GDM1 (cell line): ENCODE measurements at places on chromosomes 6 and 20.

DNA sequence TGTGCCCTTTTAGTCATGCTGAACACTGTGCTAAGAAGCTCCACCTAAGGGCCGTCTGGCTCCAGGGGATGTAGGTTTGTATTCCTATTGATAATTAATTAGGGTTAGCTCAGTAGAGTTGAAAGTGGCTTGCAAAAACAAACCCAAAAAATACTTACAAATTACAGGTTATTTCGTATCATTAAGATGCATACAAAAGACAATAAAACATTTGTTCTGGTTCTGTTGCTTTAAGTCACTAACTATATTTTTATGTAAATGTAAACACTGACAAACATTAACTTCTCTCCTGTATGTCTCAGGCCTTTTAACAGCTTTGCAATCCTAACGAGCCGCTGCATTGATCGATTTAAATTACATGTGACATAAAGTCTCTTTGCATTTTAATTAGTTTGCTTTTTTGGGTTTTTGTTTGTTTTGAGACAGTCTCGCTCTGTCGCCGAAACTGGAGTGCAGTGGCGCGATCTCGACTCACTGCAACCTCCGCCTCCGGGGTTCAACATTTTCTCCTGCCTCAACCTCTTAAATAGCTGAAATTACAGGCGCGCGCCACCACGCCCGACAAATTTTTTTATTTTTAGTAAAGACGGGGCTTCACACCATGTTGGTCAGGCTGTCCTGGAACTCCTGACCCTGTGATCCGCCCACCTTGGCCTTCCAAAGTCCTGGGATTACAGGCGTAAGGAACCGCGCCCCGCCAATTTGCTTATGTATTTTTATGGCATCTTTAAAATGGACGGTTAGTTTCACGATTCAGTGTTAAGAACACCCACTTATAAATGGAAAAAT is 110.9 kb downstream of the HFE start:
- DNase-seq, result peak; percentile 18

DNA sequence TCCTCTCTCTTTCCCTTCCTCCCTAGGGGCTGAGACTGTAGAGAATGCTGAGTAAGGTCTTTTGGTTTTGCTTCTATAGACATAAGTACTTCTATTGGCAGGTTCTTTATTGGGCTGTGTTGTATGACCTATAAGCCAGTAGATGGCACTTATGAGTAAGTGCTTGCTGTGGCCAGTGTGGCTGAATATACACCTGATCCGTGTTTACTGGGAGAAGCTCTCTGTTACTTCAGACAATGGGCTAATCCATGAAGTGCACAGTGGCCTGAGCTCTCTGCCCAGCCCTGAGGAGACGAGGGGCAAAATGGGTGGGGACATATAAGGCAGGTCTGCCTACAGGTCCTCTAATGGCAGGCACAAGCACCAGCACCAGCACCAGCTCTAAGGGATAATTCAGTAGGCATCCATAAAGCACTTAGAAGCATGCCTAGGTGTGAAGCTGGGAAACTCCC is 610.3 kb downstream of the RNF144B start:
- DNase-seq, result peak; percentile 20

DNA sequence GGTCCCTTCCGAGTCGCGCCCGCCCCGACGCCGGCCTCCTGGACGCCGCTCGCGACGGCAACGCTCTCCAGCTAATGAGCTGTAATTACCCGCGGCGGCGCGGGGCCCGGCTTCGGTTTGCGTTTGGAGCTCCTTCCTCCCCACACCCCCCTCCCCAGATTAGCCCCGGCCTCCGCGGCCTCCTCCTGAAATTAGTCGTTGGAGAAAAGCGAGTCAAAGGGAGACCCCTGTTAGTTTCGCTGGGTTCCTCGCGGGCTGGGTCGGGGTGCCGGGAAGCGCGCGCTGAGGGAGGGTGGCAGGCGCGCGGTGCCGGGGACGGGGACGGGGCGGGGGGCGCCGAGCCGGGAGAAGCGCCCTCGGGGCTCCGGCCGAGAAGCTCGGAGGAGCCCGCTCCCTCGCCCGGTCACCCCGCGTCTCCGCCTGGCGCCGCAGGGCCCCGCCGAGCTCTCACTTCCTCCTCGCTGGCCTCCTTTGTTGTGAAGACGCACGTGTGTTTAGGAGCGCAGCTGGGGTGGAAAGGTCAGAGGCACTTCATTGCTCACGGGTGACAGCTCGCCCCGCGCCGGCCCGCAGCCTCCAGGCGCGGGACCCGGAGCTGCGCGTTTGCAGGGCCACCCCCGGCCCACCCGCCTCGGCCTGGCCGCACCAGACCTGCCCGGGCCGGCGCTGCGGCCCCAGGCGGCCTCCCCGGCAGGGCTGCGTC is 4.9 kb downstream of the FOXC1 start:
- DNase-seq, result no peak

DNA sequence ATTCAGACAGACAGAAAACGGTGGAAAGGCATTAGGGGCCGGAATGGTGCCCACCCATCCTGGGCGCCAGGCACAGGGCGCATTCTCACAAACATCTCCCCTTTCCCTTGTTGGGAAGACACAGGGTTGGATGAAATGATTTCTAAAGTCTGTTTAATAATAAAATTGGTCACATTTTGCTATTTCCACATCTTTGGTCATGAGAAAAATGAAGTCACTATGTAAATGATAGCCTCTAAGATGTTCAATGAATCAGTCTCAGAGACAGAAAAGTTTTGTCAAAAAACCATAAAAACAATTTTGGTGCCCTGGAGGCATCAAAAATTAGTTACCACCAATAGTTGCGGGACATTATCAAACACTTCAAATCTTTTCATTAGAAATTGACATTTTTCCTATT is 40.7 kb downstream of the PRR18 start:
- no peak for DNase-seq

- no peak for DNase-seq
Observed at GRCh38 chr6:156780962-156781853, 4.0 kb downstream of the ARID1B start.

- no peak for DNase-seq
Observed at GRCh38 chr6:52395969-52396368, 24.2 kb upstream of the EFHC1 start.

GRCh38 chr6:104858642-104859041 is 1.1 kb downstream of the HACE1 start:
- DNase-seq, result no peak

GRCh38 chr6:18359237-18359885 is 27.8 kb upstream of the RNF144B start:
- DNase-seq, result no peak

- no peak for DNase-seq
Observed at GRCh38 chr20:62946918-62947317, 5.6 kb upstream of the SLC17A9 start.

DNA sequence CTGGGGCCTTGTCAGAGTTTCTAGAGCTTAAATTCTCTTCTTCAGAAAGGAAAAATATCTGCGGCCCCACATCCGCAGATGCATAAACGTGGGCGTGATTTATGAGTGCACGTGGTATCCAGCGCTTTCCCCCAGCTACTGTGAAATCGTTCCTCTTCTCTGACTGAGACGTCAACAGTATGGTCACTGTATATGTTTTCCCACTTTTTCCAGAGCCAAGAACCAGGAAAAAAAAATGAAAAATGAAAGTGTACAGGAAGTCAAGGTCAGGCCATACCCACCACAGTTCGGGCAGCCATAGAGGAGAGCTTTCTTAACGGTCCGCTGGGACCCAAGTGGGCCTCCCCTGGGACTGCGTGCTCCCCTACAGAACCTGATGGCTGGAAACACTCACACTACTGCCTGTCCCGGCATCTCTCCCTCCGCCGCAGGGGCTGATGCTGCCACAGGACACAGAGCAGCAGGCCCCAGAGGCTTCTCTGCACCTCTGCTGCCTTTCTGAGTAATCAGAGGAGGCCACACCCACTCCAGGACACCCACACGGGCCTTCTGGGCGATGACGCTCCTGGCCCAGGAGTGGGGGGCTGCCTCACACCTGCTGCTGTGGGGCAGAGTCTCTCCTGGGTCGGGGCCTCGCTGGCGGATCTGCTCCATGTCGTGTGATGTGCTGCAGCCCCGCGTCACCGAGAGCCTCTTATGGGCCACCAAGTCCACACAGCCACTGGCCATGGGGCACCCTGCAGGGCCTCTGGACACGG is 16.4 kb upstream of the STX16 start:
- no peak for DNase-seq

- no peak for DNase-seq
Observed at GRCh38 chr6:81562169-81562568, 190.3 kb downstream of the TENT5A start.

GRCh38 chr6:123804787-123805540 is 1.3 kb downstream of the NKAIN2 start:
- no peak for DNase-seq

- no peak for DNase-seq
Observed at GRCh38 chr20:32807706-32808105, 12.0 kb upstream of the MAPRE1 start.
